ENCODE measurements at places on chromosomes 12 and 14. TPM values are rescaled to one million over a fixed set of nuclear protein-coding genes. Genes with fewer than 3 reads are reported as not detected.

Gene MYH6
- total RNA-seq: not detected

Gene CFAP251
- 8.8 TPM for total RNA-seq

Gene HSPB8
- 7.7 TPM for total RNA-seq

DNA sequence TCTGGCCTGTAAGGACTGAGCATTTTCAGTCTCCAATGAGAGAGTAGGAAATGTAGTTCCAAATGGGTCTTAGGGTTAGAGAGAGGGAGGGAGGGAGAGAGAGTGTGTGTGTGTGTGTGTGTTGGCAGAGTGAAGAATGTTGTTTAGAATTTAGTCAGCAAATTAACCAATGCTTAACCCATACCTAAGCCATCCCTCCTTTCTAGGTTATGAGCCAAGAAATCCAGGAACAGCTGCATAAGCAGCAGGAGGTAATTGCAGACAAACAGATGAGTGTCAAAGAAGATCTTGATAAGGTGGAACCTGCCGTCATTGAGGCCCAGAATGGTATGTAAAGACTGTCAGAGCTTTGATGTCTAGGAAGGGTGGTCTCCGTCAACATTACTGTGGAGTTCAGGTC is 56.9 kb downstream of the HSP90AA1 start:
- DNase-seq: peak; percentile 37

DNA sequence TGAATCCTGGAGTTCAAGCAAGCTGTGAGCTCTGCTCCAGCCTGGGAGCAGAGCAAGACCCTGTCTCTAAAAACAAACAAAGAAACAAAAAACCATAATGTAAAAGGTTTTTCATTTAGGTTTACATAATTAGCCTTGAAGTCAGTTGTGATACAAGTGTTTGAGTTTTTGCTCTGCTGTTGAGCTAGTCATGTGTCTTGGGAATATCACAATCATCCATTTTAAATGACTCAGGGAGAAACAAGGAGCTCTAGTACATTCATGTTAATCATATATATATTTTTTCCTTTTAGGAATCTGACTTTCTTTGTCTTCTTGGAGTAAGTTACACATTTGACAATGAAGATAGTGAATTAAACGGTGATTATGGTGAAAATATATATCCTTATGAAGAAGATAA is 12.9 kb downstream of the MIA2 start:
- no peak for DNase-seq

DNA sequence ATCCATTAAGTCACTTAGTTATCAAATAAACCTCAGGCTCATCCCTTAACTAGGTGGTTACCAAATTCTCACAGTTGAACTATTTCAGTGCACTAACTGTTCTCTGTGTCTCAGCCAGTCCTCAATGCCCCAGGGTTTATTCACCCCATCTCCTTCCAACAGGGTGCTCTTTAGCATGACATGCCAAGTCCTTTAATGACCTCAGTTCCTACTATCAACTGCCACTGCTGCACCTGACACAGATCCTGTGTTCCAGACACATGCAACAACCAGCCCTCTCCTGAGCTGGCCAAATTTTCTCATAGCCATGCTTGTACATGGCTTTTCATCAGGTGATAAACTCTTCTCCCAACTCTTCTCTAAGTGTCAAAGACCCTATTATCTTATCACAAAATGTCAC is 80.0 kb downstream of the ATXN2 start:
- no peak for DNase-seq

GRCh38 chr12:52147964-52148463 is 43.8 kb downstream of the KRT80 start:
- no peak for DNase-seq

DNA sequence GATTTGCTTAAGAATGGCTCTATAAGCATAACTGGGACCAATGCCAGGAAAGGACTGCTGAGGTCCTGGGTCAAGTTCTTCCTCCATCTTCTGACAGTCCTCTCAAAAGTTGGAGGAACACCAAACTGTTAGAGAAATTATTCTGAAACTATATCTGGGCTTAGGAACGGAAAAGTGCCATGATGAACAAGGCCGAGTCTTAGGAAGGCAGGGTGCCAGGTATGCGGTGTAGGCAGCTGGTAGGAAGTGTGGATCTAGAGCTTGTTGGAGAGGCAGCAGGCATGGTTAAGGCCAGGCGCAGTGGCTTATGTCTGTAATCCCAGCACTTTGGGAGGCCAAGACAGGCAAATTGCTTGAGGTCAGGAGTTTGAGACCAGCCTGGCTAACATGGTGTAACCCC is 7.7 kb downstream of the GNPTAB start:
- no peak for DNase-seq

- peak; percentile 47 for DNase-seq
Observed at GRCh38 chr12:31205054-31205453, 120.9 kb downstream of the SINHCAF start.

Gene FRMD6
- 257 TPM for total RNA-seq

GRCh38 chr12:51345681-51346080 is 798 bp downstream of the CELA1 start:
- peak; percentile 31 for DNase-seq

GRCh38 chr12:5213990-5214389 is 170.3 kb downstream of the KCNA5 start:
- DNase-seq: no peak

Measured in fibroblast of the aortic adventitia (primary cell).